ENCODE measurements at places on chromosomes 13 and 19.
A peak's percentile ranks its signal among the peaks of the same experiment; 100 is the strongest.

- no peak for DNase-seq
Measured at GRCh38 chr19:39916851-39917396, 17.5 kb downstream of the FCGBP start.

GRCh38 chr13:100173203-100173602, 84.3 kb downstream of the PCCA start:
- DNase-seq: no peak

- no peak for DNase-seq
Measured at GRCh38 chr13:51971520-51972426, 39.5 kb downstream of the ATP7B start.

DNA sequence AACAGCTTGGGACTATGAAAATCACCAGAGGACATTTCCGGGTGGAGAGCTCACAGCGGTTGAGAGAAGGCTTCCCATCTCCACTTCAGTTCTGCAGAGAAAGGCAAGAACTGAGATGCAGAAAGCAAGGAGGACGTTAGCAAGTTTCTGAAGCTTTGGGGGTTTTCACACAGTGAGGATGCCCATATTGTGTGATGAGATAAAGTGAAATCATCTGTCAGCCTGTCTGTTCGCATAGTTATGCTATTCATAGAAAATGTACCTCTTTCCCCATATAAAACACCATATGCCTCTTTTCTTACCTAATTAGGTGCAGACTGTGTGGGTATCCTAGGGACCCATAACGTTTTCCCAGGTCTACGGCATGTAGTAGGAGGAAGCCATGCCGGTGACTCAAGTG, 27.5 kb downstream of the ZIC5 start:
- DNase-seq: no peak

- peak; percentile 64 for DNase-seq
Measured at GRCh38 chr13:25874907-25875306, 176.9 kb downstream of the SHISA2 start.

DNA sequence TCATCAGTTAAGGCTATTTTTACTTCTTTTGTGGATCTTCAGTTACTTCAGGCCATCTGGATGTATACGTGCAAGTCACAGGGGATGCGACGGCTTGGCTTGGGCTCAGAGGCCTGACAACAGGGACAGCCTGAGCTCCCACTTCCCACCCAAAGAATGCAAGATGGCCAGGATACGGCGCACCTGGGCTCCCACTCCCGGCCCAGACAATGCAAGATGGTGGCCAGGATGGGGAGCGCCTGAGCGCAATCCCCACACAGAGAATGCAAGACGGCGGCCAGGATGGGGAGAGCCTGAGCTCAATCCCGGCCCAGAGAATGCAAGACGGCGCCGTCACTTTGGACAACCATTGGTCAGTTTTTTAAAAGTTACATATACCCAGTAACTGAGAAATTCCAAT, 25.3 kb upstream of the MIER2 start:
- DNase-seq: no peak

GRCh38 chr19:13103581-13104359, 1.1 kb upstream of the LYL1 start:
- no peak for DNase-seq

GRCh38 chr13:78881751-78882150, 222.8 kb upstream of the OBI1 start:
- DNase-seq: no peak

DNA sequence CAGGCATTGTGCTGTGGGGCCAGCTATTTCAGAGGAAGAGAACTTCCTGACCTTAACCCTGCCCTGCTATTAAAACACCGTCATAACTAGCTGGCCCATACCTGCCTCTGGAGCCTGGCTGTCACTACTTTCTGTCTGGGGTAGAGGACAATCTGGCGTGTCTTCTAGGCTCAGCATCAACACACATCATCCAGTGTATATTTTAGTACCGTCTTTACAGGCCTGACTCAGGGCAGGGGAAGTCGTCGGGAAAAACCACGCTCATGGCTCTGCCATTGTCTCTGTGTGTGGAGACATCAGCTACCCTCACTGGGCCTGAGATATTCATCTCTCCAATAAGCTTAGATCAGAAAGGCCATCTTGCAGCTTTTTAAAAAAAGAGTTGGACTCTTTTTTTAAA, 151.1 kb downstream of the KATNAL1 start:
- no peak for DNase-seq

GRCh38 chr19:42295831-42296525, 6.0 kb upstream of the PRR19 start:
- peak; percentile 88 for DNase-seq

DNA sequence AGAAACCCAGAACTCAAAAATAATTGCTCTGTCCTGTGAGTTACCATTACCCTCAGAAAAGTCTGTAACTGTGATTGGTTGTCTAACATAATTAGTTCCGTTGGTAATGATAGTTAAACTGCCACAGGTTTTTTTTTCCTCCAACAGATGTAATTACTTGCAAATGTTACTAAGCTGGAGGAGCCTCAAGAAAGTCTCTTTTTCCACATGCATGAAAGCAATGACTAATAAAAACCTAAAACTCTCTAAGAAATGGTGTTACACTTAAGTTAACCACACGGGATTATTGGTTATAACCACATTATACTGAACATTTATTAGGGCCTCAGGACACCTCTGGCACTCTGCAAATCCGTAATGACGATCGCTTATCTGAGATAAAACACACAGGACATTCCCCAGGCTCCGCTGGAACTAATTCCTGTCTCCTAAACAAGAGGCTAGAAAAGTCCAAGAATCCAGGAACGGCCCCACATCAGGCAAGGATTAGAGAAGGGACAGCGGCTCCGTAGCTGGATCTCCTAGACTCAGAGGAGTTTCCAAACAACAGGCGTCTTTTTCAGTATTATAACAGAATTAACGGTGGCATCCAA, 753 bp downstream of the ZNF235 start:
- no peak for DNase-seq

DNA sequence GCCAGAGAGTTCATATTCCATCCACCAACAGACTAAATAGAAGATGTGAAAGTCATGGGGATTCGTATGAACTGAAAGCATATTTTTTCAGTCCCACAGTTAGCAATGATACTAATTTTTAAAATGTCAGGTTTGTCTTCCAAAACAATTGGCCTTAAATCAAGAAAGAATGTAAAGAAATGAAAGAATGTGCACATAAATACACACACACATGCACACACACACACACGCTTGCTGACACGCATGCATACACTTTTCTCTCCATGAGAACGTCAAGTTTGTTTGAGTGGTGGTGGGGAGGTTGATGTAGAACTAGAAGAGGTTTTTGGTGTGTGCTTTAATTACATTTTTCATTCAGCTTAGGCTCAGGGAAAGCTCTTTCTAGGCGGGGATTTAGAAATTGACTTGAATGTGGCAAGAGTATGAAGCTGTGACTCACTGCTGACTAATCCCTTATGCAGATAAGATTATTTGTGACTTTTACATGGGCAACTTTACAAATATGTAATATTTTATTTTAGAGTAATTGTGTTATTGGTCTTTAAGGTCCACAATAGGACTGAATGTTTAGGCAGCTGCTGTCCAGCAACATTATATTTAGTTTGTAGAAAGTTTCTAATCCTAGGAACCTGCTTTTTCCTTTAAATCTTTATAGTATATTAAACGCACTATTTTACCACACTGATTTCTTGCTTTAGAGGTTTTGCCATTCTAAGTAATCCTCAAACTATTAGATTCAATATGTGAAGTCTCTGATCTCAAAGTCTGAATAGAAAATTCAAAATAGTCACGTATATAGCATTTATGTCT, 18.8 kb downstream of the FLT1 start:
- DNase-seq: no peak

GRCh38 chr13:33514362-33514761, 228.8 kb upstream of the STARD13 start:
- no peak for DNase-seq

DNA sequence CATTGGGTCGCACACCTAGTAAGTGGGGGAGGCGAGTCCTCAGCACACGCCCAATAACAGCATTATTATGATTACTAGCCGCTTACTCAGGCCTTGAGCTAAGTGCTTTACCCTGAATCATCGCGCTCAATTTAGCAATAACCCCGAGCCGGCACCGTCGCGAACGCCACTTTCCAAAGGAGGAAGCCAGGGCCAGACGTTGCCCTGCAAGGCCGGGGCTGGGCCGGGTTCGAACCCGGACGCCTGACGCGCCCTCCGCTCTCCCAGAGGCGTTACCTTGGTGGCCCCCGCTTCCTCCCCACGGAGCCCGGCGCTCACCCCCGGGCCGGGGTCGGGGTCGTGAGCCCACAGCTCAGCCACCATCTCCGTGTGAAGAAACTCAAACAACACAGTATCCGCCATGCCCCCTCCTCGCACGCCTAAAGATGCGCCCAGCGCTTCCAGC, at the start of gene TRAPPC6A:
Gene TRAPPC6A, minus strand, starts transcription at position 421 of the 445 bp plus-strand sequence. Its CDS starts 19 bp downstream, at position 402.
- no peak for DNase-seq

DNA sequence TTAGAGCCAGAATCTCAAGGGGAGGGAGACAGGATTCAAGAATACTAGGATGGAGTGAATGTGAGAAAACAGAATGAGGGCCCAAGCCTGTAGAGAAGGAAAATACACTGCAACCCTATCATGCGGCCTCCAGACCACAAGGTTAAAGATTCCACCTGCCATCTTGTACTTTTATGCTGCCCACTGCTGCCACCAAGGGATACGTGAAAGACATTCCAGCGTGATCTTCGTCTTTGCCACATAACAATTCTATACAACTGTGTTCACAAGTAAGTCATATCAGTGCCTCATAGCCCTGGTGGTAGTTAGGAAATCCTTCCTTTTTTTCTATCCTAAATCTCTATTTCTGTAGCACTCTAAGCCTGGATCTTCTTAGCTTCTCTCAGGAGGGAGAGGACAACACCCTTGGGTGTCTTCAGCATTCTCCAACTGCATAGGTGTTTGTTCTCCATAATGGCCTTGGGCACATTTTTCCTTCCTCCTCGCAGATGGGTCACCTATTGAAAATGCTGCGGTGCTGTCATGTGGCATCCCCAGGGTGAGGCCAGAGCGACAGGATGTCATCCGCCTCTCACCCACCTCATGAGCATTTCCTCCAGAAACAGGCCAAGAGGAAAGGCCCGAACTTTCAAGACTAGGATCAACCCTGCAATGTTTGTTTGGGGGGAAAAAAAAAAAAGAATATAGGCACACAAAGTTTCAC, 13.6 kb downstream of the TPT1 start:
- DNase-seq: no peak

DNA sequence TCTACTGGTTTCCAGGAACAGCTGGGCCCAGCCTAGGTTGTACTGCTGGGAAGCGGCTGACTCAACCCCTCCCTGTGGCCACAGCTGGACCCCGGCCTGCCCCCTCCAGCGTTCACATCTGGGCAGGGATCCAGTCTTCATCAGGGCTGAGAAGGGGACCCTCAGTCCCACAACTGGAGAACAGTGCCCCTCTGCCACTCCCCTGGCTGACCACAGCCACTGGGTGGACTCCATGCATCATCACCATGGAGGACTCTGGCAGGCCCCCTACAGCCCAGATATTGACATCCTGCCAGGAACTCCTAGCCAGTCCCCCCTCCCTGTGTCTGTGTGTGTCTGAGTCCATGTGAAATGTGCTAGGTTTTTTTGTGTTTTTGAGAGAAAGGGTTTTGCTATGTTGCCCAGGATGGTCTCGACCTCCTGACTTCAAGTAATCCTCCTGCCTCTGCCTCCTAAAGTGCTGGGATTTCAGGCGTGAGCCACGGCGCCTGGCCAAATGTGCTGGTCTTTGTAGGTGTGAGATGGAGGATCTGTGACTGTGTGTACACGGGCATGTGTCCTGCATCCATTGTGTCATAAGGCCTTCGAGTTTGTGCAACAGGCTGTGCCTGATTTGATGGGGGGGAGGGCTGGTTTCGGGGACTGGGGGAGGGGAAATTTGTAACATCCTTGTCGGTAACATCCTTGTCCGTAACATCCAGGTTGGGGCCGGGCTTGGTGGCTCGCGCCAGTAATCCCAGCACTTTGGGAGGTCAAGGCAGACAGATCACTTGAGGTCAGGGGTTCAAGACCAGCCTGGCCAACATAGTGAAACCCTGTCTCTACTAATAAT, 4.0 kb upstream of the HOOK2 start:
- no peak for DNase-seq

DNA sequence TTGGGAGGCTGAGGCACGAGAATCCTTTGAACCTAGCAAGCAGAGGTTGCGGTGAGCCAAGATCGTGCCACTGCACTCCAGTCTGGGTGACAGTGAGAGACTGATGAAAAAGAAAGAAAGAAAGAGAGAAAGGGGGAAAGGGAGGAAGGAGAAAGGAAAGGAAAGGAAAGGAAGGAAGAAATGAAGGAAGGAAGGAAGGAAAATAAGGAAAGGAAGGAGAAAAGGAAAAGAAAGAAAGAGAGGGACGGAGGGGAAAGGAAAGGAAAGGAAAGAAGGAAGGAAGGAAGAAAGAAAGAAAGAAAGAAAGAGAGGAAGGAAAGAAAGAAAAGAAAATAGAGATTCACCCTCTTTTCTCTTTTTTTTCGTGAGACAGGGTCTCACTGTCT, 8.7 kb downstream of the PDE4A start:
- DNase-seq: no peak

- no peak for DNase-seq
Measured at GRCh38 chr19:3161453-3161852, 17.1 kb upstream of the S1PR4 start.

DNA sequence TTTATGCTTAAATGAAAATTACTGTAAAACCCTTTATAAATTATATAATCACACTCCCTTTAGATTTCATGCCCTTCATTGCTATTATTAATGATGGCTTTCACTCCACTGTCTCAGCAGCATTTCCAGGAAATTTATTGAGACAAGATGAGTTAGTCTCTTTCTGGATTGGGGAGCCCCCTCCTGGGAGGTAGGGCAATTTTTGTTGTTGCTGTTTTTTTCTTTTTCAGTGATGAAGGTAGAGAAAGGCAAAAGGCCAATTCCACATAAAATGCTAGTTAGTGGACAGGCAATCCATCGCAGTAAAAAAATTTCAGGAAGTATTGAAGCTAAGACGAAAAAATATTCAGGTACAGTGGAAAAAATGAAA, 80.2 kb downstream of the TEX26 start:
- no peak for DNase-seq

DNA sequence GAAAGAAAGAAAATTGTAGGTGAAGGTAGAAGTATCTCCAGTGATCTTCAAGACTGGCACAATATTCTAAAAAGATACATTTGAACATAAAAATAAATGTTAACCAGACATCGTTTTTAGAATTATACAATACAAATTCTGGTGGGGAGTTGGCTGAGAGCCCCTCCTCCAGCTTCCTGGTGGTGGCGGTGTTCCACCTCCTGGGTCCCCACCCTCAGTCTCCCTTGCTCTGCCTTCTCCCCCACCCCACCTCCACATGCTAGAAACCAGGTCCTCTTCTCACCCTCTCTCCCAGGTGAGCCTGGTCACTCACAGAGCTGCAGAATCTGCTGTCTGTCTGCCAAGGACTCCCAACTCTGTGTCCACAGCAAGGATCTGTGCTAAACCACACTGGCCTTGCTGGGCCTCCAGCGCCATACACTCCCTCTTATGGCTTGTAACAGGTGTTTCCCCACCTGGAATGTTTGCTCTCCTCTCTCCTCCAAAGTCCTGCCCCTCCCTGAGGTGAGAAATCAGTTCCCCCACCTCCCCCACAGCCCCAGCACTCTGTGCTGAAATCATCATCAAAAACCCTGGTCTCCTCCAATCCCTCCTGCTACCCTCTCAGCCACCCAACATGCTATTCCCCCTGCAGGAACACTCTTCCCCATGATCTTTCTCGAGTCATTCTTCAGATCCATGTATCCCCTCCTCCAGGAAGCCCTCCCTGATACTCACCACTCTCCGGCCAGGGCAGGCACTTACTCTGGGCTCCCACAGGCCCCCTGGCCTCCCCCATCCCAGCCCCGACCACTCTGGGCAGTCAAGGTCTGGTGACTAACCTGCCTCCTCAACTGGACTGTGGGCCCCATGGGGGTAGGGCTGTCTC, 20.5 kb upstream of the CYP2S1 start:
- no peak for DNase-seq
